ENCODE measurements at places on chromosomes 2 and 18.

- DNase-seq = no peak
These were observed 7.8 kb upstream of the FZD7 start for GRCh38 chr2:202025816-202026215.

DNA sequence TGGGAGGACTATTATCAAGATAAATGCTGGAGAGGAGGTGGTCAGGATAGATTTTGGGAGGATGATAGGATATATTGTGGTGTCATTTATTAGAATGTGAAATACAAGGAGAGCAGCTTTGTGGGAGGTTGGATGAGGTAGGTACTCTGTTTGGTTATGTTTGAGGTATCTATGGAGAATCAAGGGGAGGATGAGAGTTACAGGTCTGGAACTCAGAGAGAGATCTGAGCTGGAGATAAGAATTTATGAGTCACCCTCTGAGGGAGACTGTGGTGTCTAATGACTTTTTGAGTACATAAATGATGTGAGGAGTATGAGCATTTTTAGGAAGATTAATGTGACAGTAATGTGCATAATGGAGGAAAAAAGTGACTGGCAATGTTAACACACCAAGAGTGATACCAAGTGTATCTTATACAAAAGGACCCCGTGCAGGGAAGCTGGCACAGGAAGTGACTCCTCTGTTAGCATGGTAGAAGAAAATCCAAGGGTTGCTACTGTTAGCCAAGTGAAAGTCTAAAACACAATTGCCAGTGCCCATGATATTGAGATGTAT, 48.2 kb downstream of the CRIM1 start:
- no peak for DNase-seq

DNA sequence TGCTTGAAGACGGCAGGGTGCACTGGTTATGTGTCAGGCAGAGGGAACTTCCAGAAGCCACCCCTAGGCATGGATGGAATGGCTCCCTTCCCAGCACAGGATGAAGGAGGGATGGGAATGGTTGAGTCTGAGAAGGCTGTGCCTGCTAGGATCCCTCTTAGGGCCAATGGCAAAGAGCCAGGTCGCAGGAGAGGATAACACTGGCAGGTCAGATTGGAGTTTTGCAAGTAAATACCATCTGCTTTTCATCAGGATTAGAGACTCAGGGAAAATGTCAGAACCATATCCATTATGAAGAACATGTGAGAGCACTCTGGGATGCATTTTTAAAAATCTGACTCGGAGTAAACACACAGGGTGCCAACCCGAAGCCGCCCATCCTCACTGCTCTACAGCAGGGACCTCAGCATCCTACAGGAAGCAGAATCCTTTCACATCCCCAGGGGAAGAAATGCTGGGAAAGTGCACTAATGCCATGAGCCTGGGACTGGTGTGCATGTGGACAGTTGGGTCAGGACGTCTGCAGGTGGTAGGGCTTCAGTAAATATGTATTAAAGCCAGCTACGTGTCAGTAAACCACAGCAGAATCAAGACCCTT, 139.9 kb downstream of the MYT1L start:
- peak; percentile 52 for DNase-seq

DNA sequence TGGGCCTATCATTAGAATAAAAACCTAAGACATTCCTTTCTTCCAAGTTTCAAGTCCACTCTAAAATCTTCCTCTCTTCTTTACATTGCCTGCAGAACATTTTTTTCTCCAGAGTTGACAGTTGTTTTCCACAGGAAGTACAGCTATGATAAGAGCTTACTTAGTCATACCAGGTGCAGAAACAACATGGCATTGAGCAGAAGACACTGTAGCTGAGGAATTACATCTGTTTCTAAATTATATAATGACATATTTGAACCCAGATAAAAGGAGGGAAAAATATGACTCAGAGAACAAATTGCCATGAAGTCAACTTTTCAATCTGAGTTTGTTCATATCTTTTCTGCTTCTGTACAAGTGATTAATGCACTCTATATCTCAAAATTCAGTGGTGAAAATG, 30.2 kb downstream of the CMPK2 start:
- DNase-seq = no peak

DNA sequence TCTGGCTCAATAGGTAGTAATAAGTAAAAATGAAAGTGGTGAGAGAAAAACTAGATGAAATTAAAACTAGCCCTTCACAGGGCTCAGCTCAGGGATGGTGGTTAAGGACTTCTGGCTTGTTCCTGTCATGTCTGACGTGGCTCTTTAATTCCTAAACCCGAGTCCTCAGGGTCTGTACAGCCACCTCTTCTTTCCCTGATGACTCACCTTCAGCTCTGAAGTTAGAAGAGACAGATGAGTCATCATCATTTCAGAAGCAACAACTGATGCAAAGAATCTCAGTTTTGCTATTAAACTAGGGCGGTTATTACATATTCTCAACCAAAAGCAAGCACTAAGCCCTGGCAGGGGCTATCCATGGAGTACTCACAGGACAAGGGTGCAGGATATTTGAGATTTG, 24.0 kb upstream of the ITGB6 start:
- DNase-seq = no peak
